ENCODE measurements at places on chromosomes 2 and 18. TPM values are rescaled to one million over a fixed set of nuclear protein-coding genes. Genes with fewer than 3 reads are reported as not detected.

The RTKN gene
- total RNA-seq, result not detected

The ERMN gene
- total RNA-seq, result 2.2 TPM

The VAMP8 gene
- total RNA-seq, result 107 TPM

The CROCC2 gene
- total RNA-seq, result not detected

The MSTN gene
- not detected for total RNA-seq

The ERBB4 gene
- total RNA-seq, result not detected

The ARL5A gene
- 40.9 TPM for total RNA-seq

The PMAIP1 gene
- total RNA-seq, result 8.8 TPM

The DSG1 gene
- not detected for total RNA-seq

The AFF3 gene
- total RNA-seq, result 3.2 TPM

The TUBA3E gene
- total RNA-seq, result not detected

The UGT1A9 gene
- not detected for total RNA-seq

The EVX2 gene
- total RNA-seq, result not detected

DNA sequence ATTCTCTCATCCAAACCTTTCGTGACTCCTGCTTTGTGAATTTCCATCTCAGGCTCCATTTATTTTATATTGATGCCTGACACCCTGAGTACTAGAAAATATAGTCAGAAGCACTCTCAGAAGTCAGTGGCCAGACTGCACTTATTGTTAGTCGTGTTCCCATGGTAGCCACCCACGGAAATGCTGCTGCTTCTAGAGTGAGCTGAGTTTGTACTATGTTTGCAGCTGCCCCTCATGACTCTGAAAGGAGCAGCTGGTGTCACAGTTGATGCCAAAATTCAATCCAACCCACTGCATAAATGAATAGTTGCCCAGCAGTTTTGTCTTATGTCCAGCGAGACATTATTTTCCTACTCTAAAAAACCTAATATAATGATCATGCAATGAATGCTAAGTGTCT lies 265.2 kb upstream of the SPHKAP start:
- DNase-seq, result no peak
- H3K27ac ChIP-seq, result no peak overlapping the region
- H3K4me1 ChIP-seq, result no peaks in the 10 kb centered on the region
- H3K27me3 ChIP-seq, result no peaks in the 10 kb centered on the region
- H3K4me3 ChIP-seq, result no peak overlapping the region
- H3K36me3 ChIP-seq, result no peaks in the 10 kb centered on the region

GRCh38 chr2:120251880-120252224 lies 800 bp upstream of the RALB start:
- peaks cover 38% of the 10 kb centered on the region for H3K4me1 ChIP-seq
- H3K27me3 ChIP-seq, result no peaks in the 10 kb centered on the region
- no peak for DNase-seq

- no peaks in the 10 kb centered on the region for H3K27me3 ChIP-seq
- no peaks in the 10 kb centered on the region for H3K36me3 ChIP-seq
- H3K27ac ChIP-seq, result no peak overlapping the region
- no peak for DNase-seq
Measured at GRCh38 chr2:88959480-88960204, 268.2 kb downstream of the RPIA start.

GRCh38 chr2:187939180-187939579 lies 352.5 kb upstream of the GULP1 start:
- H3K4me1 ChIP-seq, result no peaks in the 10 kb centered on the region
- H3K4me3 ChIP-seq, result no peak overlapping the region
- DNase-seq, result no peak
- H3K36me3 ChIP-seq, result no peaks in the 10 kb centered on the region

DNA sequence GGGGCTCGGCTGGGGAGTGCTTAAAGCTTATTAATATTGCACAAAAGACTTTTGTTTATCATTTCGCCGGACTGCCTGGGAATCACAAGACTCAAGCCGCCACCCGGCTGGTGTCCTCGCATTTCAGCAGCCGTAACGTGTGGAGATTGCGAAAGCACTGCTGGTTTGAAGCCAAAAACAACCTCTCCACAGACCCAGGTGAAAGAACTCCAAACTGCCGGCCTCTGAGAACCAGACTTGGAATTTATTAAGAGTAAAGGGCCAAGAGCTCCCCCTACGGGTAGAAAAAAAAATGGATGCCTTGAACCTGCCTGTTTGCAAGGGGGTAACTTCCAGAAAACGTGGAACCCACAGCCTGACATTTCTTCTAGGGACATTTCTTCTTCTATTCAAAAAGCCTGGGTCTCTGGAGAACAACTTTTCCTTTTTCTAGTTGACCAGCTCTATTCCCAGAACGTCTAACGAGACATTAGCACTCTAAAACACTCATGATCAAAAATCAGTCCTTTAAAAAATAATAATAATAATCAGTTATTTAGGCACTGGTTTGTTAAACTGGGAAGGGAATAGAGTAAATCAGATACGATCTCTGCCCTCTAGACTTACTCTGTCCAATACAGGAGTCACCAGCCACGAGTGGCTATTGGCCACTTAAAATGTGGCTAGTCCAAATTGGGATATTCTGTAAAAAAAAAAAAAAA lies 216.3 kb downstream of the C1D start:
- H3K4me3 ChIP-seq, result no peak overlapping the region
- no peaks in the 10 kb centered on the region for H3K36me3 ChIP-seq
- peak; percentile 13 for DNase-seq
- no peaks in the 10 kb centered on the region for H3K4me1 ChIP-seq
- H3K27ac ChIP-seq, result no peak overlapping the region

- no peak overlapping the region for H3K27ac ChIP-seq
- no peaks in the 10 kb centered on the region for H3K36me3 ChIP-seq
Measured at GRCh38 chr2:42826231-42826630, 33.8 kb upstream of the HAAO start.

GRCh38 chr2:146301287-146301686 lies 1543.5 kb upstream of the ACVR2A start:
- H3K4me3 ChIP-seq, result no peak overlapping the region
- no peak overlapping the region for H3K27ac ChIP-seq
- no peaks in the 10 kb centered on the region for H3K36me3 ChIP-seq

- no peaks in the 10 kb centered on the region for H3K36me3 ChIP-seq
- DNase-seq, result no peak
- H3K27ac ChIP-seq, result no peak overlapping the region
- H3K4me3 ChIP-seq, result no peak overlapping the region
Measured at GRCh38 chr2:104340162-104340561, 513.8 kb upstream of the POU3F3 start.

GRCh38 chr2:118102433-118103082 lies 14.3 kb downstream of the INSIG2 start:
- no peak for DNase-seq
- no peaks in the 10 kb centered on the region for H3K4me1 ChIP-seq
- peaks cover 33% of the 10 kb centered on the region for H3K36me3 ChIP-seq
- H3K27me3 ChIP-seq, result no peaks in the 10 kb centered on the region
- no peak overlapping the region for H3K4me3 ChIP-seq

GRCh38 chr18:7307030-7307429 lies 76.1 kb downstream of the LRRC30 start:
- no peaks in the 10 kb centered on the region for H3K4me1 ChIP-seq
- no peaks in the 10 kb centered on the region for H3K27me3 ChIP-seq
- no peak overlapping the region for H3K27ac ChIP-seq
- no peak for DNase-seq
- H3K4me3 ChIP-seq, result no peak overlapping the region
- no peaks in the 10 kb centered on the region for H3K36me3 ChIP-seq

DNA sequence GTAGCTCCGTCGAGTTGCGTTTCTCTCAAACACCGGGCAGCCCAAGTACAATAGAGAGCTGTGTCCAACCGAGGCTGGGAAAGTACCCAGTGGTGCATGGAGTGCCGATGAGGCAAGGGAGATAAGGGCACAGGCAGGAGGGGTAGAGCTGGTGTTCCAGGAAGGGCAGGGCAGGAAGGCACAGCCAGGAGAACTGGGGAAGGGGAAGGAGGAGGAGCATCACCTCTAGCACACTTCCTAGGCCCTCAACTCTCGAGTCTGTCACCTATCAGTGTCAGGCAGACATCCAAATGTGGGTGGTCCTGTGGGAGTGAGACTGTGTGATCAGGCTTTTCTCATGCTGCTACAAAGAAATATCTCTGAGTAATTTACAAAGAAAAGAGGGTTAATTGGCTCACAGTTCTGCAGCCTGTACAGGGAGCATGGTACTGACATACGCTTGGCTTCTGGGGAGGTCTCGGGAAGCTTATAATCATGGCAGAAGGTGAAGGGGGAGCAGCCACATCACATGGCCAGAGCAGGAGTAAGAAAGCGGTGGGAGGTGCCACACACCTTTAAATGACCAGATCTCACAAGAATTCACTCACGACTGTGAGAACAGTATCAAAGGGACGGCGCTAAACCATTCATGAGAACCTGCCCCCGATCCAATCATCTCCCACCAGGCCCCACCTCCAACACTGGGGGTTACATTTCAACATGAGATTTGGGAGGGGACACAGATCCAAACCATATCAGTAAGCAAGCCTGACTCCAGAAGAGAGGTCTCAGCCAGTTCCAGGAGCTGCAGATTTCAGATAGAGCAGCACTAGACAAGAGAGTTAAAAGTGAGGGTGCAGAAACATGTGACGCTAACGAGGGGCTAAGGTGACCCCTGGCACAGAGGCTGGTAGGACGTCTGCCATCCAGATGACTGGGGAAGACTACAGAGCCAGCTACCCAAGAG lies 75.7 kb downstream of the MBOAT2 start:
- no peak overlapping the region for H3K27ac ChIP-seq
- DNase-seq, result no peak
- H3K27me3 ChIP-seq, result no peaks in the 10 kb centered on the region
- H3K4me1 ChIP-seq, result no peaks in the 10 kb centered on the region
- H3K36me3 ChIP-seq, result no peaks in the 10 kb centered on the region

GRCh38 chr2:177243476-177243875 lies 21.1 kb downstream of the NFE2L2 start:
- no peak overlapping the region for H3K4me3 ChIP-seq
- no peaks in the 10 kb centered on the region for H3K27me3 ChIP-seq
- DNase-seq, result no peak
- H3K4me1 ChIP-seq, result peaks cover 88% of the 10 kb centered on the region
- H3K27ac ChIP-seq, result no peak overlapping the region
- H3K36me3 ChIP-seq, result no peaks in the 10 kb centered on the region

GRCh38 chr2:163348857-163349380 lies 386.9 kb downstream of the FIGN start:
- no peak for DNase-seq
- H3K36me3 ChIP-seq, result no peaks in the 10 kb centered on the region
- no peaks in the 10 kb centered on the region for H3K27me3 ChIP-seq
- H3K4me1 ChIP-seq, result no peaks in the 10 kb centered on the region
- H3K27ac ChIP-seq, result no peak overlapping the region
- no peak overlapping the region for H3K4me3 ChIP-seq

DNA sequence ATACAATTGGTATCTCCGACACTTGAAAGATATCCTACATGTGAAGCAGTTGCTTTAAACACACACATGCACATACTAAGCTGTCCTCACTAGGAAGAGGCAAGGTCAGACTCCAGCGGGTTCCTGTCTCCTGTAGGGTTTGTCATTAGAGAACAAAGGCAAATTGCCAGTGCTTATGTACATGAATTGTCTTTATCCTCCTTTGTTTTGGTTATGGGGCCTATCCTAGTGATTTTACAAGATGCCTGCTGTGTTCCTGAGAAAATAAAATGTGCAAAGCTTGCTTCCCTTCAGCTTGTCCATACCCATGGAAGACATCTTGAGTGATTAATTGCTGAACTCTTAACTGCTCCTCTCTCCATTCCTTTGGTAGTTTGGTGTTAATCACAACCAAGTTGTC lies 86.7 kb upstream of the SLC39A10 start:
- no peak for DNase-seq
- no peaks in the 10 kb centered on the region for H3K27me3 ChIP-seq
- H3K36me3 ChIP-seq, result no peaks in the 10 kb centered on the region
- peaks cover 21% of the 10 kb centered on the region for H3K4me1 ChIP-seq
- no peak overlapping the region for H3K27ac ChIP-seq

- no peak overlapping the region for H3K4me3 ChIP-seq
- DNase-seq, result peak; percentile 61
- no peaks in the 10 kb centered on the region for H3K27me3 ChIP-seq
- H3K36me3 ChIP-seq, result no peaks in the 10 kb centered on the region
- H3K27ac ChIP-seq, result no peak overlapping the region
- H3K4me1 ChIP-seq, result no peaks in the 10 kb centered on the region
Measured at GRCh38 chr2:26745609-26746327, 18.3 kb upstream of the SLC35F6 start.

DNA sequence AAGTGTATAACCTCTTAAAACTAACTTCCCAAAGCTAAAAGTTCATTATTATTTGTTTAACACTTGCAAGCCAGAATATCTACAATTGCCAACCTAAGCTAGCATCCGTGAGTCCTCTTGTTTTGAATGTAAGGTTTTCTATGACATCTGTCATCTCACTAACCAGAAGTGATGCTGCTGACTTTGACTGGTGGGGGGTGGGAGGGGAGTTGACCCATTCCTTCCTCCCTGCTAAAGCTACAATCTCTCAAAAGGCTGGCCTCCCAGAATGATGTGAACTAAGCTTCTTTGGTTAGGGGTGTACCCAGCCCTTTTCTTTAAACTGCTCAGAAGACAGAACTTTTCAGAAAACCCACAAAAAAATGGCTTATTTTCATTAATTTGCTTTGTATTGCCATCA lies 280.6 kb downstream of the ZEB2 start:
- no peak overlapping the region for H3K4me3 ChIP-seq
- H3K27me3 ChIP-seq, result no peaks in the 10 kb centered on the region

GRCh38 chr2:170524828-170525565 lies 190.1 kb upstream of the SP5 start:
- no peak for DNase-seq
- no peak overlapping the region for H3K4me3 ChIP-seq
- H3K4me1 ChIP-seq, result no peaks in the 10 kb centered on the region
- no peaks in the 10 kb centered on the region for H3K27me3 ChIP-seq
- no peaks in the 10 kb centered on the region for H3K36me3 ChIP-seq
- H3K27ac ChIP-seq, result no peak overlapping the region

DNA sequence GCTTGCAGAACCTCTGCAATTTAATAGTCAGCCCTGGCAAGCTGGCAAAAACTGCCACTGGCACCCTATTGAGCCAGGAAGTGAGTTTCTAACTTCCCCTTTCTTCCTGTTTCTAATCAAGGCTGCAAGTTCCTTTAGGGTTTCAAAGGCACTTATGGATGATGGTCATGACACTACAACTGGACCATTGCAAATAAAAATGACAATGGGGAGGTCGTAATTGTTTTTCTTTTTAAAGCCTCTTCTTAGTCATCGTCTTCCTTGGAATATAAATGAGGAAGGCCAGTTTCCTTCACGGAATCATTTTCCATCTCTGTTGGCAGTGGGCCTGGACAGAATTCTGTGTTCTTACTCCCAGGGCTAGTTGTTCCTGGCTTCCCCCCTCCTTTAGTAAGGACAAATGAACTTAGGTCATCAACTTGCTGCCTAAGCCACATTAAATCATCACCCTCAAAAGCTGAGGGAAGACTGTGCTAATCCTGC lies 35.8 kb downstream of the SH3RF3 start:
- H3K4me1 ChIP-seq, result no peaks in the 10 kb centered on the region
- no peak overlapping the region for H3K4me3 ChIP-seq
- no peaks in the 10 kb centered on the region for H3K27me3 ChIP-seq
- H3K36me3 ChIP-seq, result no peaks in the 10 kb centered on the region
- no peak overlapping the region for H3K27ac ChIP-seq
- DNase-seq, result no peak

GRCh38 chr2:191014653-191015020 lies 666 bp upstream of the STAT1 start:
- peaks cover 18% of the 10 kb centered on the region for H3K36me3 ChIP-seq
- H3K4me1 ChIP-seq, result peaks cover 71% of the 10 kb centered on the region
- no peak for DNase-seq
- peak overlapping the region; percentile 89 for H3K27ac ChIP-seq

- H3K27ac ChIP-seq, result no peak overlapping the region
- DNase-seq, result no peak
- H3K4me3 ChIP-seq, result no peak overlapping the region
Measured at GRCh38 chr2:234805836-234806235, 146.0 kb upstream of the SH3BP4 start.

GRCh38 chr2:80464275-80464674 lies 159.7 kb upstream of the LRRTM1 start:
- no peak overlapping the region for H3K4me3 ChIP-seq
- H3K36me3 ChIP-seq, result no peaks in the 10 kb centered on the region
- DNase-seq, result no peak
- no peaks in the 10 kb centered on the region for H3K27me3 ChIP-seq
- no peaks in the 10 kb centered on the region for H3K4me1 ChIP-seq

Measured in CD4-positive, alpha-beta memory T cell (primary cell).